ENCODE measurements at places on chromosomes 5 and 9. TPM values are rescaled to one million over a fixed set of nuclear protein-coding genes. Genes with fewer than 3 reads are reported as not detected.

The PLPPR1 gene
- not detected for total RNA-seq

The PDGFRB gene
- 5.0 TPM for total RNA-seq

The SDHA gene
- 137 TPM for total RNA-seq

The LHX3 gene
- not detected for total RNA-seq

The ZNF366 gene
- 1.9 TPM for total RNA-seq

The CORO2A gene
- 0.51 TPM for total RNA-seq

The PCDHB4 gene
- under 0.01 TPM for total RNA-seq

Measured in dermis microvascular lymphatic vessel endothelial cell (primary cell).